Spinal cord (tissue), 10 donors: ENCODE measurements at places on chromosomes 1 and 21. TPM values are rescaled to one million over a fixed set of nuclear protein-coding genes. Genes with fewer than 3 reads are reported as not detected.
A peak's percentile ranks its signal among the peaks of the same experiment; 100 is the strongest.

DNA sequence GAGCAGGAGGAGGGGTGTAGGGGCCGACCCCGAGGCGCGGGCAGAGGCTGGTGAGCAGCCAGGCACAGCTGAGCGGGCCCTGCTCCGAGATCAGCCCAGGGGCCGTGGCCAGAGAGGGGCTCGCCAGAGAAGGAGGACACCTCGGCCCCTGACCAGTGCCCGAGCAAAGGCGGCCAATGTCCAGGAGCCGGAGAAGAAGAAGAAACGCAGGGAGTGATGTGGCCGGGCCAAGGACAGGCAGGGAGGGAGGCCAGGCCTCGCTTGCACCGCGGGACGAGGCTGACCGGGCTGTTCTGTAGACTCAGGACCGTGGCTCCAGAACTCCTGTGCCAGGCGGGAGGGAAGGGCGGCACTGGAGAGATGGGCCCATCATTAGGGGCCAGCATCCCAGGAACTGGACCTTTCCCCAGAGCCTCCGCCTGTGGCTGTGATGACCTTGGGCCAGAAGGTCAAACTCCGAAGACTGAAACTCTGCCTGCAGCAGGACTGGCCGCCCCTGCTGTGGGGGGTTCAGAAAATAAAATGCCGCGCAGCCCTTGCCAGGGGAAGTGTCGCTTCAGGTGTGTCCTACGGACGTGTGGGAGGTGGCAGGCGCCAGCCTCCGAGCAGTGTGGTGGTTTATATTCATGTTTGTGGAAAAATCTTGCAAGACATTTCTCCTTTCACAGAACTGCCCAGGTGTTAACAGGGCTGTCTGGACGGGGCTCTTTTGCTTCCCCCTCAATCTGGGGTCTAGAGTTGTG lies 14.4 kb downstream of the RRP1 start:
- DNase-seq = no peak

DNA sequence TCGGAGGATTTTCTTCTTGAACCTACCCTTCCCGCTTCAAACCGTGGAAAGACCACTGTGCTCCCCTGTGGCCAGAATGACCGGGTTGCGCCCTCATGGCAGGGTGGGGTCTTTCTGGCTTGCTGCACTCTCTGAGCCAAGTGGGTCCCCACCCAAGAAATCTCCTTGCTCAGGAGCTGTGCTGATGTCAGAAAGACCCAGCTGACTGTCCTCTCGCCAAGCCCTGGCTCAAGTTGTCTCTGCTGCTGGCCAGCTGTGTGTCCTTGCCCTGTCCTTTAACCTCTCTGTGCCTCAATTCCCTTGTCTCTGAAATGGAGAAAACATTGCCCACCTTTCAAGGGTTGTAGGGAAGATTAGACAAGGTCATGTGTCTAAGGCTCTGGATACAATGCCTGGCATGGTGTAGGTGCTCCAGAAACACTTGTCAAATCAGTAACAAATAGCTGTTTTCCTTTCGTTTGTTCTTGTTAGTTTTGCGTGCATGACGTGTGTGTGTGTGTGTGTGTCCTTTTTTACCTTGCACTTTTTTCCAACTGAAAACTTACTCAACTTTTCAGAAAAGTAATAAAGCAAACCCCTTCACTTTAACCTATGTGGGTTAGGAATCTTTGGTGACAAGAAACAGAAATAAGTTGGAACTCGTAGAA lies 41.1 kb upstream of the RPL11 start:
- no peak for DNase-seq

- DNase-seq = no peak
Observed at GRCh38 chr1:59072583-59072947, 224.3 kb upstream of the FGGY start.

- peak; percentile 26 for DNase-seq
Observed at GRCh38 chr1:151251656-151252470, 2.7 kb upstream of the PSMD4 start.

DNA sequence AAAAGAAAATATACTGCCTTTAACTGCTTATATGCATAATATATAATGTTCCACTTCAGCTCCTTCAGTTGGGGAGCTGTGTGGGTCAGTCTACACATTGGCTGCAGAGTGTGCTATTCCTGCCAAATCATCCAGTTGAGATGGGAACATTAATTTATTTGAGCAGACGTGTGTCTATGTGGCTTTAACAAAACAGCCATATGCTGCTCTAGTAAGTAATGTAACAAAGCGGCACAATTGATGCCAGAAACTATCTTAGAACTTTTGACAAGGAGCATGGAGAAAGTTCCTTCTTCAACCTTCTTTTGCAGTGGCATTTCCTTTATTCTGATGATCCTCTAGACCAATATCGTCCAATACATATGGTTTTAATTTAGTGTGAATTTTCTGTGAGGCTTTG lies 285.9 kb upstream of the C1orf87 start:
- no peak for DNase-seq

DNA sequence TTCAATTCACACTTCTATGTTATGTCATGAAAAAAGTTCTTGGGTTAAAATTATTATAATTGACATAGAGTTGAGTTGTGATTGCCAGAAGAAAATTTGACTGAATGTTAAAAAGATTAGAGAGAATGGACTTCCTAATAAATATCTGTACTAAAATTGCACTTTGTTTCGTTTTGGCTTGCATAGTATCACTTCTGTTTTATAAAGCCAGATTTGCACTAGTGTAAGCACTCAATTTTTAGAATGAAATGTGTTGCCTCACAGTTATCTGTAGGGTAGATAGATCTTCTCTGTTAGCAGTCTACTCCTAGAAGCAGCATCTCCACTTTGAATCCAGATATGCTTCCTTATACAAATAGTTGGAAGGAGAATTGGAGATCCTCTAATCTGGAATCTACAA lies 95.2 kb upstream of the MPC2 start:
- no peak for DNase-seq

GRCh38 chr1:177569476-177569875 lies 398.7 kb downstream of the BRINP2 start:
- no peak for DNase-seq

GRCh38 chr1:85330214-85330631 lies 53.8 kb upstream of the BCL10 start:
- no peak for DNase-seq

GRCh38 chr1:210801501-210801900 lies 332.4 kb downstream of the KCNH1 start:
- DNase-seq = no peak

DNA sequence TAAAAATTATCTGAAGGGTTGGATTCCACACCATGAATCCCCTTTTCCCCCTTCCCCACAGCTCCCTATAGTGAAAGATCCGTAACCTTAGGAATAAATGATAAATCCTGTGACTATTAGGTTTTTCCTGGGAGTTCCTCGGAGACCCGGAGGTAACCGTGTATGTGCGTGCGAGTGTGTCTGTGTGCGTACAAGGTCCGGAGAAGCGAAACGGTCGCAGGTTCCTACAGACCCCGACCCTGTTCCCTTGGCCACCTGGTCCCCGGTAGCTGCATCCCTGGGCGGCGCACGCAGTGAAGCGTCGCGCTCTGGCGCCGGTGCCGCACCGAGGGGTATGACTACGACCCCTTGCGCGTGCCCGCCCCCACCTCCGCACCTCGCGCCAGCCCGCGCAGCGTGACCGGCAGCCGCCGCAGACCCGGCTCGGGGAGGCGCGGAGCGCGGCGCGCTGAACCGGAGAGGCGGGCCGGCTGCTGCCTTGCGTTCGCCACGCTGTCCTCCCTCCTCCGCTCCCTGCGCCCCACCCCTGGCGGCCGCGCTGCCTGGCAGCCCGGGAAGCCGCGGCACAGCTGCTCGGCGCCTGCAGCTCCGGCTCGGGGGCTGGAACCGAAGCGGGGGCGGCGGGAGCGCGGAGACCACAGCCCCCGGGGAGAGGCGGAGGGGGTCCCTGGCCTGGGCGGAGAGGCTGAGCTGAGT lies at the start of gene AK5:
Gene AK5 (plus strand): TSS at position 529 of the 696 bp plus-strand sequence. CDS start 295 bp downstream, outside the sequence.
- DNase-seq = peak; percentile 76

DNA sequence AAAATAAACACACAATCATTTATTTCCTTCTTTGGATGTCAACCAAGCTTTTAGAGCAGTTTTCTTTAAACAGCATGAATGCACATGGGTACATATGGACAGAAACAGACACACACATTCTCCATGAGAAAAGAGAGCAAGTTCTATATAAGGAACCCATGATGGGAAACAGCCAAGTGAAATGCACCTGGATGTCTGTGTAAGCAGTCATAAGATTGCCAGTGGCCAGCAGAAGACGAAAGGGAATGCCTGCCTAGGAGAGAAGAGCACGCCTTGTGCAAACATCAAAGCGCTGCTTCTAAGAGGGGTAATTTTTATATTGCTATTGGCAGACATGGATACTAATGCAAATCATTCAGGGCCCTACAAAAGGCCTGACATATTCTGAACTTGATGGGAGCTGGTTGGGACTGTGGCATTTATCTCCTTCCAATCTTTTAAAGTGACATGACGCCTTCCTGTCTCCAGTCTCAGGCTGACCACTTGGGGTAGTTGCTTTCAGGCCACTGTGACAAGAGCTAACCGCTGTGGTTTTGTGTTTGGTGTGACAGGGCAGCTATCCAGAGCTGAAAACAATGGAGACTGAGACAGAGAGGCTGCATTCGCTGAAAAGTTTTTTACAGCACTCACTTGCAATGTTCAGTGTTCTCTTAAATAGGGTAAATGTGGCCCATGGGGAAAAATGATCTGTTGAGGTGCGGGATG lies 75.0 kb upstream of the DPT start:
- DNase-seq = peak; percentile 53

The RHBG gene
- polyA plus RNA-seq = 0.26 TPM

The LCE3D gene
- polyA plus RNA-seq = not detected

GRCh38 chr1:229065613-229066012 lies 205.3 kb upstream of the RAB4A start:
- DNase-seq = no peak

GRCh38 chr1:63004868-63005267 lies 220.9 kb downstream of the ATG4C start:
- peak; percentile 26 for DNase-seq

DNA sequence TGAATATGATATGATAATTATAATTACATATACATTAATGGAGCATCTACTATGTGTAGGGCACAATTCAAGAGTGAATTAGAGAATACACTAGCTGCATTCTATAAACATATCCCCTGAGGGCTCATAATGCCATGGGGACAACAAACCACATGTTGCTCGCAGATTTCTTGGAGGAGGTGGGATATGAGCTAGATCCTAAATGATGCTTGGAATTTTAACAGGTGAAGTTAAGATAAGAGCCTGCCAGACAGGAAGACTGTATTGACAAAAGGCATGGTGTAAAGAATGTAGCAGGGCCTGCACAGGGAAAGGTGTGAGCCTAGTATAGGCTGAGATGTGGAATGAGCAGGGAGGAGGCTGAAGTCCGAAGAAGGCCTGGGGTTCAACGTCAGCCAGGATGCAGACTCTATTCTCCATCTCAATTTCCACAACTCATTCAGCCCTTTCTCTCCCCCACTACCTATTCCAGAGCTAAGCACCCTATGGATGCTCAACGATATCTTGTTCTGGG lies 120.2 kb downstream of the ELAVL4 start:
- no peak for DNase-seq

The CSMD2 gene
- 26.4 TPM for polyA plus RNA-seq

GRCh38 chr1:215022741-215023141 lies 59.8 kb upstream of the KCNK2 start:
- no peak for DNase-seq
